ENCODE measurements at places on chromosomes 3 and 15.

DNA sequence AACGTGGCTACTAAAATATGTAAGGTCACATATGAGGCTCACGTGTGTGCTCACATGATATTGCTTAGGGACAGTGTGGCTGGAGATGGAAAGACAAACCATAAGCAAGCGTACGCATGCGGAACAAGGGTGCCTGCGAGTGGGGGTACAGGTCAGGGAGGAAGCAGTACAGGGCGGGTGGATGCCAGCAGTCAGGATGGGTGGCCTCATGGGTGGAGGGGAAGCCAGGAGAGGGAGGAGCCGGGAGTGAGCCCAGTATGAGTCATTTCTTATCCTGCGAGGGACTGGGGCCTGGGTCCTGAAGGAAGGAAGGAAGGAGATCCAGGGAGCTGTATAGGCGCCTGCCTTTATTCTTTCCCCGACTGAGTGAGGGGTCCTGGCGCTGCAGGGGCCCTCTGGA lies 42.0 kb upstream of the CGNL1 start:
- DNase-seq, result no peak

DNA sequence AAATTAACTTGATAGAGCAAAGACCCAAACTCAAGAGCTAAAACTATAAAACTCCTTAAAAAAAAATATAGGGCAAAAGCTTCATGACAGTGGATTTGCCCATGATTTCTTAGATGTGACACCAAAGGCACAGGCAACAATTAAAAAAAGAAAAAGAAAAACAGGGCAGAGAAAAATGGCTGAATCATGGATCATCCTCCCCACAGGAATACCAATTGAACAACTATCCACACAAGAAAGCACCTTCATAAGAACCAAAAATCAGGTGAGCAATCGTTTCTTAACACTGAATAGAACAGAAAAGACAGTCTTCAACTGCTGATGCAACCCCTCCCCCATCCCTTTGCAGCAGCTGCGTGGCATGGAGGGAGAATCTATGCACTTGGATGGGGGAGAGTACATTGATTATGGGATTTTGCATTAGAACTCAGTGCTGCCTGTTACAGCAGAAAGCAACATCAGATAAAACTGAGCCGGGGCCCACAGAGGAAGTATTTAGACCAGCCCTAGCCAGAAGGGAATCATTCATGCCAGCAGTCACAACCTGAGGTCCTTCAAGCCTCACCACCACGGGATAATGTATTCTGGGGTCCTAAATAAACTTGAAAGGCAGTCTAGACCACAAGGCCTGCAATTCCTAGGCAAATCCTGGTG lies 15.7 kb downstream of the C3orf33 start:
- no peak for DNase-seq

- no peak for DNase-seq
Observed at GRCh38 chr3:40782111-40782721, 257.5 kb downstream of the ZNF621 start.

DNA sequence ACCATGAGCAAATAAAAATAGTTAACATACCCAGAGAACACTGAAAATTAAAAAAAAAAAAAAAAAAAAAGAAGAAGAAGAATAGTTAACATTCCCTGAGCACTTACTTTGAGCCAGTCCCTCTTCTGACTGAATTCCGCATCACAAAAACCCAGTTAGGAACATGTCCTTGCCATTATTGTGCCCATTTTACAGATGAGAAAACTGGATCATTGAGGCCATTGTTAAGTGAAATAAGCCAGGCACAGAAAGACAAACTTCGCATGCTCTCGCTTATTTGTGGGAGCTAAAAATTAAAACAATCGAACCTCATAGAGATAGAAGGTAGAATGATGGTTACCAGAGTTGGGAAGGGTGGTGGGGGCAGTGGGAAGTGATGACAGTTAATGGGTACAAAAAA lies 119.5 kb downstream of the FGF12 start:
- DNase-seq, result no peak

- DNase-seq, result no peak
Observed at GRCh38 chr3:23640471-23641146, 165.1 kb upstream of the UBE2E1 start.

- DNase-seq, result no peak
Observed at GRCh38 chr3:128973988-128974564, 19.8 kb downstream of the CFAP92 start.

DNA sequence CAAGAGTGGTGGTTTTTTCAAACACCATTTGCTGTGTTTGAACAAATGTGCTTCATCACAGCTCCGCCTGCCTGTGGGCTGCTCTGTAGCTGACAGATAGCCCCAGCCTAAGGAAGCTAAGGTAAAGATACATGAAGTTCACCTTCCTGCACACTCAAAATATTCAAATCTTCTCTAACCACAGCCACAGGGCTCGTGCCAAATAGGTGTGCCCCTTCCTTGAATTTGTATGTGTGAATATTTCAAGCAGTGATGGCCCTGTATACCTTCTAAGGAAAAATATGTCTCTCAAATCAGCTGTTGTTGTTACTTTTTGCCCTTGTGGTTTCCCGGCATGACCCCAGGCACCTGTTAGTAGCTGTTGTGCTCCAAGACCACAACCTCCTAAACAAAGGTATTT lies 92.8 kb downstream of the CCNL1 start:
- no peak for DNase-seq

- no peak for DNase-seq
Observed at GRCh38 chr15:72902245-72902918, 118.8 kb upstream of the ADPGK start.

DNA sequence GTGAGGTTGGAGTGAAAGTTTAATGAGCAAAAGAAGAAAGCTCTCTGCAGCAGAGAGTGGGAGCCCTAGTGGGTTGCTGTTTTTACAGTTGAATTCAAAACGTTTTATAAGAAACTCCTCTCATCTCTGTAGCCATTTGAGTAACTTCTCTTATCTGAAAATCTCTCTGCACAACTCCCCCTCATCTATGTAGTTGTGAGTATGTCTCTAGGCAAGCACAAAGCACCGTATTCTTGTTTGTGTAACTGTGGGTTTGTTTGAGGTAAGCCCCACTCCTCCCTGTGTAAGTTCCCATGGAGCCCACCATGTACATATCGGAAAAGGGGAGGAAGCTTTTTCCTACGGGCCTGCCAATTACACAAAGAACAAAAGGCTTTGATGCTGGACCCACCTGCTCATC lies 56.5 kb upstream of the GOLGA6L2 start:
- no peak for DNase-seq

DNA sequence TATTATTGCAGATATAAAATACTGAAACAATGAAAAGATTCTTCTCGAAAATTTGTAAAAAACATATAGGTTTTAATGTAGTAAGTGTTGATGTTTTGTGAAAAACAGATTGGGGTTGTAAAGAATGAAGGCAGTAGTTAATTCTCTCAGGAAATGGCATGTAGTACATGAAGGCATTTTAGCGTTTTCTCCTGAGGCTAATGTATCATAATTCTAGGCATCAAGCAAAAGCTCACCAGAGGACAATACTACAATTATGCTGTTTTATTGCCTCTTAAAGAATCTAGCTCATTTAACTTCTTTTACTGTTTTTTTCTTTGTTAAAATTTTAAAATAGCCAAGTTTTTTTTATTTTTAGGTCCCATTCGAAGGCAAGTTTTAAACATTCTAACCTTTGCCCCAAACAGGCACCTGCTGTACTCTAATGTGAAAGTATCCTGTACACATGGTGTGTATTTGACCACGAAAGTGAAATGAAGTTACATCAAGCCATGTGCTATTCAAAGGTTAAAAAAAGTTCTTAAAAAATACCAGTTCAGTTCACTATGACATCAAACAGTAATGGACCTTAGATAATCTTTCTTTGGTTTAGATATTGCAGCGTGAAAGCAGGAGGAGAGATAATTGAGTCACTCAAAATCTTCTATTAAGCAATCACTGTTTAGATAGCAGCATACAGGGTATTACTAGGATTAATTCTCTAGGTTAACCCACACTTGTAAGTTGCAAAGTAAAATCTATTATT lies 163.6 kb downstream of the ECT2 start:
- DNase-seq, result no peak

Data from stimulated activated CD8-positive, alpha-beta memory T cell treated with anti-CD3 and anti-CD28 coated beads, Interleukin-7, amount 100 ng/mL, for 24 hours (primary cell).